ENCODE measurements at places on chromosomes 4 and X. TPM values are rescaled to one million over a fixed set of nuclear protein-coding genes. Genes with fewer than 3 reads are reported as not detected.

- no peak for DNase-seq
Observed at GRCh38 chrX:148310426-148311165, 189.8 kb upstream of the AFF2 start.

DNA sequence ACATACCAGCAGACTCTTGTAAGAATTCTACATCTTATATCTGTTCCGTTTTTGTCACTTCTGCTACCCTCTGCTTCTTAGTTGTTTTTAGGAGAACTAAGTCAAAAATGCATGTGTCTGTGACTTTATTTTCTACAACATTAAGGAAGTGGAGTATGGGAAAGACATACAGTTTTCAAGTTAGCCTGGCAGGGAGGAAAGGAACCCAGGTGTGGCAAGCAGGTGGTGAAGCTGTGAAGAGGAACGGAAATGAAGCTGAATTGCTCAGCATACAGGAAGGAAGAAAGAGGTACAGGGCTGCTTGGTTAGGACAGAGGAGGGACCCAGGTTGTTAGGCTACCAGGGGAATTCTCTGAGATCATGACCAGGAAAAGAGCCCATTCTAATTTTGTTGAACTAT, 9.4 kb downstream of the GPRIN3 start:
- DNase-seq = no peak

- no peak for DNase-seq
Observed at GRCh38 chrX:114924856-114925255, 92.6 kb downstream of the IL13RA2 start.

Gene SORCS2
- total RNA-seq = 5.8 TPM

- DNase-seq = no peak
Observed at GRCh38 chr4:161186750-161187149, 977.0 kb downstream of the FSTL5 start.

- no peak for DNase-seq
Observed at GRCh38 chr4:105434940-105435339, 38.9 kb downstream of the PPA2 start.

Gene TEX13B
- total RNA-seq = not detected

DNA sequence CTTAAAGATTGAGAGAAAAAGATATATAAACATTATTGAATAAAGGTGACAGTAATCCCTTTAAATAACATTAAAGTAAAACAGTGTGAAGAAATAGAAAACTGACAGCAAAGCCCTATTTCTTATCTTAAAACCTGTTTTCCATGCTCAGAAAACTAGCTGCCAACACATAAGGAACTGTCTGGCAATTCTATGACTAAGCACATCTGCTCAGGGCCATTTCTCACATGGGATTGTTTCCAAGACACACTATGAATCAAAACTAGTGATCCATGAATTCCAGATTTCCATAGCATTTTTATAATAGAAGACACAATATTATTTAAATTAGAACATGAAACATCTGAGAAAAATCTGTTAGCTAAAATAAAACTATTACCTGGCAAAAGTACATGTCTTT, 113.4 kb downstream of the SCLT1 start:
- peak; percentile 84 for DNase-seq

Gene EPHA5
- 0.59 TPM for total RNA-seq

Gene CSN1S1
- total RNA-seq = not detected

- DNase-seq = no peak
Observed at GRCh38 chr4:75169427-75169826, 236.5 kb downstream of the PARM1 start.

Gene MAGEA4
- not detected for total RNA-seq

DNA sequence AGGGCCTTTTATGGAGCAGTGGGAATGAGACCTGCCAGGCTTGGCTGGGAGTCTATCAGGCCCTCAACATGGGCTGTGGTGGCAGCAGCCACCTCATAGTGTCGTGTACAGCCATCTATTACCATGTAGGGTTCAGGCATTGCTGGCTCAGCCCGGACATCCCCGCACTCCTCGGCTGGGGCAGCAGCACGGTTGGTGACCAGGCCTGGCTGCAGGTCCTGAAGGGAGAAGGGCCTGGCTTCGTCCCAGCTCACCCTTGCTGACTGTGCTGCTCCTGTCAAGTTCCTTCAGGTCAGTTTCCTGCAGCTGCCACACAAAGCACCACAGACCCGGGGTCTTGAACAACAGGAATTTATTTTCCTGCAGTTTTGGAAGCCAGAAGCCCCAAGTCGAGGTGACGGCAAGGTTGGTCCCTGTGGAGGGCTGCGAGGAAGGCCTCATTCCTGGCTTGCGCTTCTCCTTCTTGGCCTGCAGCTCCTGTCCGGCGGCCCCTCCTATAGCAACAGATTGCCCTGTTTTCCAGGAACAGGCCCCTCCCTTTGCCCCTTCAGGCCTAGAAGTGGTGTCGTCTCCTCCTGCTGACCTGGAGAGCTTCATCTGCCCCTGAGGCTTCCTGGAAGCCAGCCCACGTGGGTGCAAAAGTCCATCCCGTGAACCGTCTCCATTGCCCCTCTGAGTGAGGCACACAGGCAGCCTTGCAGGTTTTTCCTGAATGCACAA, 25.2 kb upstream of the SORCS2 start:
- DNase-seq = no peak

DNA sequence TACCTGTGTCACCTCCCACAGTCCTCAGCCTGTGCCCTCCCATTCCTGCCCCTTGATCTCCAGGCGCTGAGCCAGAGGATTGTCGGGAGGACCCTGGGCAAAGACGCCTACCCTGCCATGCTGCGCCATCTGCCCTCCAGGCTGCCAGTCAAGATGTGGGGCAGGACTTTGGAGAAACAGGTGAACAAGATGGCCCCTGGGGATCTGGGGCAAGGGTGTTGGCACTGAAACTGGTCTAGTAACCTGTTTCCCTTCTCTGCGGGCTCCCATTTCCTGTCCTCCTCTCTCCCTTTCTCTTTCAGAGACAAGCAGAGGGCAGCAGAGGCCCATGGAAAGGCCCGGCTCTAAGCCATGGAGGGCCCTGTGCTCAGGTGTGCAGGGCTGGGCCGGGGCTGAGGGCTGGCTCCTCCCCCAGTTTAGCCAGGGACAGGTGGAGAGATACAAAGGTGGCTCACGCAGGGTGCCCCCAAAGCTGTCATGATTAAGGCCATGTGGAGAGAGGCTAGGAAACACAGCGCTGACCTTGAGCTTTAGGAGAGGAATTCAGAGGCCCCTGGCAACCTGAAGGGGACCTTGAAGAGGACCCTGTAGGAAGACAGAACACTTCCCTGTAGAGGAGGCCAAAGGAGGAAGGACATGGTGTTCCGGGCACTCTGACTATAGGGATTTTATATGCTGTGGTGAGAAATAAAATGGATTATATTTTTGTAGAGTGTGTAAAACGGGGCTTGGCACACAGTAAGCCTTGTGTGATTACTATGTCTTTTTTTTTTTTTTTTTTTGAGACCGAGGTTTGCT, at the start of gene GLOD5:
TSS of gene GLOD5 (plus strand) at position 74 of the 798 bp plus-strand sequence. CDS start at position 118, 44 bp downstream.
- DNase-seq = no peak

DNA sequence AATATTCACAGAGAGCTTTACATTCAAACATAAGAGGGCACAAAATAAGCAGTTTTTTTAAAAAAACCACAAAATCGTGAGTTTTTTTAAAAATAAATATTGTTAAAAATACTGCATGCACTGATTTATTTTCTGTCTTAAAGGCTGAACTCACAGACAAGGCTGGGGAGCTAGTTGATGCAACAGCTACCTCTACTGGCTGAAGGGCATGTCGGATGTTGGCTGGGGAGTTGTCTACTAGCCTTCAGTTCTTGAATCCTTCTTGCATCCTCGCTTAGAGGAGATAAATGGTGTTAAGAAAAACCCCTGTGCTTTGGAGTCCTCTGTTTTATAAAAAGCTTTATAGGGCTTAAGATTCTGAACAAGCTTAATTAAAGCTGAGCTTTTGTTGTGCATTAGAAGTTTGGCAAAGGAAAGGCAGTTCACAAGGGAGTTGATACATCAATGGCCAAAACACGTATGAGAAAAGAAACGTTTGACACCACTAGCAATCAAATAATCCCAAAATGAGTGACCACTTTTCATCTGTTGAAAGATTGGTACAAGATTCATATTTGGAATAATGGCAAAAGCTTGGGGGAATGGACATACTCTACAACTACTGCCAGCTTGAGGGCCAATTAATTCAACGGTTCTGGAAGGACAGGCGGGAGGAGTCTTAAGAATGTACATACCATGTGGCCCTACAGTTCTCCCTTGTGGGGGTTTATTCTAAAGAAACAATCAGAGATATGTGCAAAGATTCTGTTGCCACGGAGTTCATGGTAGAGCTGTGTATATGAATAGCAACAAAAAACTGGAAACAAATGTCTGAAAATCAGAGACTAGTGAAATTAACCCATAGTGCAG, 94.7 kb downstream of the SEL1L3 start:
- peak; percentile 41 for DNase-seq

- no peak for DNase-seq
Observed at GRCh38 chrX:40074080-40074958, 23.4 kb downstream of the BCOR start.
